Caudate nucleus (tissue), 63 donors: ENCODE measurements at places on chromosomes 5 and 9.

DNA sequence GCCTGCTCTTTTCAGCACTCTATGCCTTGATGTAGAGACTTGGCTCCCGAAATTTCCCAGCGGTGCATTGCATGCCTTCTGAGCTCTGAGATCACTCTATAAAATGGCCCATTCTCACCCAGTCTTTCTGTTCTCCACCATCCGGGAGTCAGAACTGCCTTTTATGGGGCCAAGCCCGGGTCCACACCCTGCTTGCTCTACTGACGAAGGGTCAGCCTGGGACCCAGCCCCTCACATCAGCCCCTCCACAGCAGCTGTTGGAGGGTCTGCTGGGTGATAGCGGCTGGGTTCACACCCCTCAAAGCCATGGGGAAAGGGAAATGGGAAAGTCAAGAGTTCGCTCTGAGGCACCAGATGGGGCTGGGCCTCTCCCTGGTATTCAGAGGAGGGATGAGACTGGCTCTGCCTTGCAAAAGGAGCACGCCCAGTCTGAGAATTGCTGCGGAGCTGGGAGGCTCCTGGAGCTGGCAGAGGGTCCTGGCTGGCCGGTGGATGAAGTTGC, 66.0 kb upstream of the ORM1 start:
- no peak for DNase-seq

GRCh38 chr9:133683586-133684120, 47.5 kb downstream of the DBH start:
- DNase-seq, result no peak

DNA sequence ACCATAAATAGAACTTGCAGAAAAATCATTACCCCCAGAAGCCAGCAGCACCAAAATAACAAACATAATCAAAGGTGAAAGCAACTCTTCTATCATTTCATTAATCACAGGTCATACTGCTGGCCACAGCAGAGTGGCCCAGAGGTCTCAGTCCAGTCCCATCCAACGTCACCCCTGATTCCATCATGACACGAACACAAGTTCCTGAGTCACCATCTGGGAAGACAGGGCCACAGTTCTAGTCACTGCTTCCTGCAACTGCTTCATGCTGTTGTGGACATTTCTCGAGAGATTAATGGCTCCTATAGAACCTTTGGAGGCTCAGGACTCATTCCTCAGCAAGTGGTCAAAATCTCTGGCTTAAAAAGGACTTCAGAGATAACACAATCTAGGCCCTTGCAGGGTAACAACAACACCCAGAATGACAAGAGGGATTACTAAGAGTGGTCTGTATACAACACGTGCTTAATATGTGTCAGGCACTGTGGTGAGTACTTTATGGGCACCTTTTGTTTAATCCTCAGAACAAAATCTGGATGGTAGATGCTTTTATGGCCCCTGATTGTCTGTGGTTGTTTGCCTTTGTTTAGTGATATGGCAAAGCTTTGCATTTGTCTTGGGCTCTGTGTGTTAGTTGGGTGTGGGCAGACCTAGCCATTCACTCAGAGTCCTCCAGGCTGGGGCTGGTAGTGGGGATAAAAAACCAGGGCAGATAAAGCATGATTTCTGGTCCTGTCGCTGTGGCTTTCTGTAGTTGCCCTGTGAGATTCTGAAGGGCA, 184.3 kb downstream of the DAB2IP start:
- DNase-seq, result no peak

DNA sequence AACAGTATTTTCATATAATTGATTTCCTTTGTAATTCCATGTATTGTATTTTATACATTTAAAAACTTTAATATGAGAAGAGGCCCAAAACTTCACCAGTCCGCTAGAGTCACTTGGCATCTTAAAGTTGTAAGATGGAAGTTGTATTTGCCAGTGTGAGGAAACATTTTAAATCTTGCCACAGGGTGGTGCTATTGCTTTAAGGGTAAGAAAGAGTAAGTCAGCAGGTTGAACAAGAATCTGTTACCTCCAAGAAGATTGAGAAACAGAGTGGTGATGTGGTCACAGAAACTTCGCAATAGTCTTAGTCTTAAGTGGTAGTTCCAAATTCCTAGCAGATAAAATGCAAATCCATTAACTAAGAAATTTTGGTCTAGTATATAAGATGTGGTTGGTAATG, 39.8 kb upstream of the RANBP6 start:
- no peak for DNase-seq
